ENCODE measurements at places on chromosomes 2 and 18.

GRCh38 chr18:3605954-3606443 lies 156.0 kb downstream of the TGIF1 start:
- no peak for DNase-seq

GRCh38 chr18:79552140-79552631 lies 127.4 kb upstream of the CTDP1 start:
- DNase-seq: no peak

GRCh38 chr2:64179582-64180321 lies 35.5 kb upstream of the PELI1 start:
- no peak for DNase-seq

GRCh38 chr2:38097988-38098385 lies 22.0 kb upstream of the CYP1B1 start:
- DNase-seq: no peak

DNA sequence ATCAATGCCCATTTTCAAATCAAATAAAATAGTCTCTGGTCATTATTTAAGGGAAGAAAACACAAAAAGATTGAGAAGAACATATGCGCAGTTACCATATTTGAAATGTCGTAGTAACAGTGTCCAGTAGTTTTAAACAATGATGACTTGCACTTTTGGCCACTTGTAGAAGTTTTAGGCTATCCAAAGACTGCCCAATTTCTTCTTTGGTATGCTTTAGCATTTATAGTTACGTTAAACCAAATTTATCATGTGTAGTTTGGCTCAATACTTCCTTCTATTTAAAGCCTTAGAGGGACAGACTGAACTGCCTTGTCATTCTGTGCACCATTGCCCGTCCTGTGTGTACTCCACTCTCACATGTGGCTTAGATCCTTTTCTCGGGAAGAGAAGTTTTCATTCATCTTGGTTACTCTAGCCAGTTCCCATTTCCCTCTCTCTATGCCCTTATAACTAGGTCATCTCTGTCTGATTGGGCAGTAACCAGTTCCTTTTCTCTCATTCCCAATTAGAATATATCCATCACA lies 84.8 kb upstream of the TTN start:
- DNase-seq: no peak

DNA sequence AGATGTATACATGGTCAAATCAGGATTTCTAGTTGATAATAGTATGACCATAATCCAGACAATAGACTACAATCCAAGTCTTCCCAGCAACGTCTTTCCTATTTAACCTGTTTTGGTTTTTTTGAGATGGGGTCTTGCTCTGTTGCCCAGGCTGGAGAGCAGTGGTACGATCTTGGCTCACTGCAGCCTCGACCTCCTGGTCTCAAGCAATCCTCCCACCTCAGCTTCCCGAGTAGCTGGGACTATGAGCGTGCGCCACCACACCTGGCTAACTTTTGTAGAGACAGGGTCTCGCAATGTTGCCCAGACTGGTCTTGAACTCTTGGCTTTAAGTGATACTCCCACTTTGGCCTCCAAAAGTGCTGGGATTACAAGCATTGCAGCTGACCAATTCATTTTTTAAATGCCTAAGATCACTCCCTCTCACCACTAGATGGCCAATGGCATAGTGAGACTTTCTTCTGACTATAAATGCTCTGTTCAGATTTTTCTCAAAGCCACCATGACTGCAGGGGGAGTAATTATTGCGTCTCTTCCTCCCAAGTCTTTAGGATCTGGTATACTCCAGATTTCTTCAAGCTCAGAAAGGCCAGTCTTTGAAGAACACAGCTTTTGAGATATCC lies 47.6 kb downstream of the HNRNPLL start:
- DNase-seq: no peak

DNA sequence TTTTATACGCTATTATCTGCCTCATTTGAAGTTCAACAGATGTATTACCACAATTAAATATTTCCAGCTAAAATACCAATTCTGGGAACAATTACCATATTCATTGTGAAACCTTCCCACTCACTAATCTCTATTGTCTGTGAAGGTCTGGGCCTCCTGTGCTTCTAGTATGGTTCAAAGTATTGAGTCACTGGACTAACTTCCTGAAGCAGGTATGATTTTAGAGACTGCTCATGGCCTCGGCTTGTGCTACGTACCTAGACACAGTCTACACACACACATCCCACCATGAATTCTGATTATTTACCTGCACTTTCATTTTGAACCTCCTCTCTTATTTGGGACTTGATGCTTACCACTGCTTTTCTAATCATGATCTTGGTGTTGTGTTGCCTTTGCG lies 180.7 kb upstream of the EPHA4 start:
- DNase-seq: no peak

DNA sequence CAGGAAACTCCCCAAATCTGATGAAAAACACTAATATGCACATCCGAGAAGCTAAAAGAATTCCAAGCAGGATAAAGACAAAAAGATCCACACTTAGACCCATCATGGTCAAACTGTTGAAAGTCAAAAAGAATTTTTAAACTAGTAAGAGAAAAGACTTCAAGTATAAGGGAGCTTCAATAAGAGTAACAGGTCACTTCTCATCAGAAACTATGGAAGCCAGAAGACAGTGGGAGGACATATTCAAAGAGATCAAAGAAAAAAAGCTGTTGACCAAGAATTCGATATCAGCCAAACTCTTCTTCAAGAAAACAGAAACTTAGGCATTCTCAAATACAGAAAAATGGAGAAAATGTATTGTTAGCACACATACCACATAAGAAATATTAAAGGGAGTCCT lies 50.4 kb downstream of the ZC3H8 start:
- no peak for DNase-seq

DNA sequence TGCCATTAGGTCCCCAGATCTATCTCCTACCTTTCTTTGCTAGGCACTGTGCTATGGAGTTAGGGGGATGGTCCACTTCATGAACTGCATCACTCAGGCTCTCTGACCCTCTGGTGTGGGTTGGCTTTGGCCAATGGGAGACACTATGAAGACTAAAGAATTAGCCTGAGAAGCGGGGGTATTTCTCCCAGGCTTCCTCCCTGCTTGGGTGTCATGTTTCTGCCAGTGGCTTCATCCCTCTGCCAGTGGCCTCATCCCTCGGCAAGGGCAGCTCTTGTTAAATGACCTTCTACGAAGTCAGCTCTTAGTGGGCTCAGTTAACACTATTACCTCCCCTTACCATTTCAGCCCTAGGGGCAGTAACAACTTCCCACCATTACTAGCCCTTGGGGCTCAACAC lies 41.9 kb upstream of the EPB41L3 start:
- no peak for DNase-seq

GRCh38 chr2:233259730-233260129 lies 8.3 kb downstream of the ATG16L1 start:
- no peak for DNase-seq

DNA sequence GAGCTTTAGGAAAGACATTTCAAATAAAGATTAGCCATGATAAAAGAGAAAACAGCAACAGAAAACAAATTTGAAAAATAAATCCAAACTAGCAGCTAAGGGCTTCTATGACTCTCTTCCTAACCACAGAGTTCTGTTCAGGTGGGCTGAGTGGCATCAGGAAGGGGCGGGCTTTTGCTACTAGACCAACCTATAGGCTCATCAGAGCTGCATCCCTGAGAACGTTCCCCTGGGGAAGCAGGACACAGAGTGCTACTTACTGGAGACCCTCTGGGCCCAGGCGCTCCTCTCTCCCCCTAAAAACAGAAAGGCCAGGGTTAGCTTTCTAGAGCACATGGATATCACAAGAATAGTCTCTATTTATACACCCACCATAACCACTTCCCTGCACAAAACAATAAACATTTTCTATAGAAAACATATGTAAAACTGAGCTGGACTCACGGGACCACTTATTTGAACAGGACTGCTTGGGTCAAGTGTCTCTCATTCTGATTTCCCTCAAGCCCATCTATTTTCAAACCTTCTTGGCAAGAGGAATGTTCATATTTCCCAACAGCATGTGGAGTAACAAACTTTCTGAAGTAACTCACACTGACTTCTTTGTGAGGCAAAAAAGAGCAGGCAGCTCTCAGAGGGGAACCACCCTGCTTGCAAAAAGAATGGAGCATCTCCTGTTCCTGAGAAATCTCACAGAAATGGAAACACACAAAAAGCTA lies 78.9 kb upstream of the LMAN1 start:
- no peak for DNase-seq

DNA sequence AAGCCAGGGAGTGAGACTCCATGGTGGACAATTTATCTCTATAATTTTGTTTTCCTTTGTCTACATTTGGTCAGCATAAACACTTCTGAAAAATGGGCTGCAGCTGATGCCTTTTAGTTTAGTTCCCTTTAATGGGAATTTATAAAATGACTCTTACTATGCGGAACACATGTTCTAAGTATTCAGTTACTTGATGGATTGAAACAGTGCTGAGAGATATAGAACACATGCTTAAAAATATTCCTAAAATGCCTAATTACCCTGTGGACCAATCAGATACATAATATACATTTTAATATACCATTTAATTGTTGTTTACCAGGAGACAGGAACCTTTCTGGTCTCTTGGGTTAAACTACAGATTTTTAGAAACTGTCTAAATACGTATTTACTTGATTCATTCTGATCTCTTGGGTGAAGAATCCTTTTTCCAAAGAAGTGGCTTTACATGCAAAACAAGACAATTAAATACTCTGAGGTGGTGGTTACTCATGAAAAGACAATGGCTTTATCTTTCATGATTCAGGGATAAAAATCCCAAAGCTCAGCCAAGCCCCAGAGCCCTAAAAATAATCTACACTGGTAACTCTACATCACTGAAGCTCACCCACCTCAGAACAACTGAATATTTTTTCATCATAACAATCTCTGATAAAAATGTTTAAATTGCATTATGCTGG lies 128.1 kb upstream of the SERTAD2 start:
- no peak for DNase-seq

DNA sequence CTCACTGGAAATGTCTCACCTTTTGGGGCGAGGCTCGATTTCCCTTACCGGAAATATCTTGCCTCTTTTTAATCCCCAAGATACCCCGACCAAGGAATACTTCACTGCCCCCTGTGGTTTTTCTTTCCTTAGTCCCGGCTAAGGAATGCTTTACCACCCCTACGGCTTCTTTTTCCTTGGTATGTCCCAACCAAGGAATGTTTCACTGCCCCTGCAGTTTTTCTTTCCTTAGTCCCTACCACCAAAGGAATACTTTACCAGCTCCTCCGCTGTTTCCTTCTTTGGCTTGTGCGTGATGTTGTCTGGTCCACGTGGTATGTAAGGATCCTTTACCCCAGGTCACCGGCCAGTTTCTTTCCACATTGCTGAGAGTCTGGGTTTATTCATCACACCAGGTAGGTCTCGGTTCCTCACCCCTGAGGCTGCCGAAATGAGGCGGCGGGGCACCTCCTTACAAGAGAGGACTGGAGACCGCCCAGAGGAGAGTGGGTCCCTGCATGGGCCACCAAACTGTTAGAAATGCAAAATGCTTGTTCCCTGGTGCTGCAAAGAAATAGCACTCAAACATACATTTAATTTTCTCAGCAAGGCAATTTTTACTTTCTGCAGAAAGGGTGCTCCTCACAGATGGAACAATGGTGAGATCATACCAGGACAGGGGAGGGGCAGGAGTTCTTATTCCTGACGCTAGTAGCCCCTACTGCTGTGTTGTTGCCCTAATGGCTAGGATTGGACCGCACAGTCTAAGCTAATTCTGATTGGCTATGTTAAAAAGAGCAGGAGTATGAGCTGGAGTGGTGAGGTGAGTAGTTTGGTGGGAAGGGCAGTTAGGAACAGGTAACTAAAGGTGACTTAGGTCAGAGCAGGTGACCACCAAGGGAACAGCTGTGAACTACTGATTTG lies 33.4 kb upstream of the CLASP1 start:
- DNase-seq: no peak

DNA sequence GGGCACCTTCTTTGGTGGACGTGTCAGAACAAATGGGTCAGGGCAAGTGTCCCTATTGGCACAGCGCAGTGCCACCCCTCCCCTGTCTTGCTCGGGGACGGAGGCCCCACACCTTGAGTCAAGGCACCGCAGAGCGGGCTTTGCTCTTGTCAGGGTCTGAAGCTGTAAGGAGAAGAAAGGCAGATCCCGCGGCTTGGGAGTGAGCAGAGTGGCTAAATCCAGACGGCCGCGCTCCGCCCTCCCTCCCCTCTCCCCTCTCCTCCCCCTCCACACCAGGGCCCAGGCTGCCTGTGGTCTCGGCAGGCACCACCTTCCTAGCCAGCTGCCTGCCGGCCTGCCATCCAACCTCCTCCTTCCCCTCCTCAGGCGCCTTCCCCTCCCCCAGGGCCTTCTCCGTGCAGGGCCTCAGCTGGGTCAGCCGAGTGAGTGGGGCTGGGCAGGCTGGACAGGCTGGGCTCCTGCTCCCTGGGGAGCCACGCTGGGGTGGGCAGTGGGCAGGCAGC lies 25.8 kb downstream of the SPEG start:
- DNase-seq: peak; percentile 70

GRCh38 chr2:33395655-33396249 lies 80.7 kb upstream of the RASGRP3 start:
- DNase-seq: no peak

- DNase-seq: peak; percentile 92
Measured at GRCh38 chr2:88627856-88628570, 749 bp upstream of the EIF2AK3 start.

DNA sequence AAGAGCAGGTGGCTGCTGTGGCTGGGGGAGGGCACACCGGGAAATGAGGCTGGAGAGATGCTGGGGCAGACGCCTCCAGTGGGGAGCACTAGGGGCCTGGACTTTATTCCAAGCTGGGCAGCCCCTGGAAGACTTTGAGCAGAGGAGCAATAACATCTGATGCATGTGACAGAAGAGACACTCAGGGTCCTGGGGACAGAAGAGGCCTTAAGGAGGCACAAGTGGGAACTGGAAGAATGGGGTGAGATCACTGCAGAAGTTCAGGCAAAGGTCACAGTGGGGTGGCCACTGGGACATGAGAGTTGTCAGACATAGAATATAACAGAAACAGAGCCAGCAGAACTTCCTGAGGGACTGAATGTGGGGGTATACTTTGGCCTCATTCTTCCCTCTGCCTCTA lies 24.0 kb downstream of the TGFA start:
- no peak for DNase-seq

- peak; percentile 68 for DNase-seq
Measured at GRCh38 chr2:40666398-40666797, 214.5 kb upstream of the SLC8A1 start.

GRCh38 chr2:188285774-188286173 lies 5.9 kb upstream of the GULP1 start:
- DNase-seq: no peak

- no peak for DNase-seq
Measured at GRCh38 chr2:233120459-233120858, 60.3 kb downstream of the INPP5D start.

DNA sequence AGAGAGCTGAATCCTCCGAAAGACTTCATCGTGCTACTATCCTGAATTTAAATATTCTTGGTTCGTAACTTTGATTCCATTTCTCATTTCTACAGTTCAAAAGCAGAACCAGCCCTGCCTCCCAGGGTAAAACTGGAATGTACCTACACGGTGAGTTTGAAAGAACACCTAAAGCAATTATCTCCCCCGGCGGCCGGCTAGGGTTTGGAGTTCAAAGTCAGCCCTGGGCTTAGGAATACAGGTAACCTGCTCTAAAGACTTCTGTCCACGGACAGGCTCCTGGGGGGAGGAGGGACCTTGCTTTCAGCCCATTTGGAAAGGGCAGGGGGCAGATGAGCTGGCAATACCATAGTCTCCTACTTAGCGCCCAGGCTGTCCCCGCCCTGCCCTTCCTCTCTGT lies 32.3 kb downstream of the CYP27C1 start:
- DNase-seq: no peak

Measured in left kidney (tissue), 8 donors.